AG04450 (cell line): ENCODE measurements at places on chromosomes 4 and X.
A peak's percentile ranks its signal among the peaks of the same experiment; 100 is the strongest.

- no peak for DNase-seq
Measured at GRCh38 chrX:154408659-154409221, 314 bp downstream of the DNASE1L1 start.

DNA sequence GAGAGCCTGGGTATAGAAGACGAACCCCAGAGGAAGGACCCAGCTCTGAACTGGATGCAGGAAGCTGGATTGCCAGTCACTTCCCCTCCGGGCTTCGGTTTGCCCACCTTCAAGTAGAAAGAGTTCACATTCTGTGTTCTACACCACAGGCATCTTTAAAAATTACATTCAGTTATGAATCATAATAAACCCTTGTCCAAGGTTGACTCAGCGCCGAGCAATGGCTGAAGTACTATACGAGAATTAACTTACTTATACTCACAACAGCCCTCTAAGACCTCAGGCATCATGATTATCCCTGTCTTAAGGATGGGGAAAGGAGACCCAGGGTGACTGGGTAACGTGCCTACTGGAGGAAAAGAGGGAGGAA, 72.5 kb downstream of the EVC2 start:
- peak; percentile 38 for DNase-seq

DNA sequence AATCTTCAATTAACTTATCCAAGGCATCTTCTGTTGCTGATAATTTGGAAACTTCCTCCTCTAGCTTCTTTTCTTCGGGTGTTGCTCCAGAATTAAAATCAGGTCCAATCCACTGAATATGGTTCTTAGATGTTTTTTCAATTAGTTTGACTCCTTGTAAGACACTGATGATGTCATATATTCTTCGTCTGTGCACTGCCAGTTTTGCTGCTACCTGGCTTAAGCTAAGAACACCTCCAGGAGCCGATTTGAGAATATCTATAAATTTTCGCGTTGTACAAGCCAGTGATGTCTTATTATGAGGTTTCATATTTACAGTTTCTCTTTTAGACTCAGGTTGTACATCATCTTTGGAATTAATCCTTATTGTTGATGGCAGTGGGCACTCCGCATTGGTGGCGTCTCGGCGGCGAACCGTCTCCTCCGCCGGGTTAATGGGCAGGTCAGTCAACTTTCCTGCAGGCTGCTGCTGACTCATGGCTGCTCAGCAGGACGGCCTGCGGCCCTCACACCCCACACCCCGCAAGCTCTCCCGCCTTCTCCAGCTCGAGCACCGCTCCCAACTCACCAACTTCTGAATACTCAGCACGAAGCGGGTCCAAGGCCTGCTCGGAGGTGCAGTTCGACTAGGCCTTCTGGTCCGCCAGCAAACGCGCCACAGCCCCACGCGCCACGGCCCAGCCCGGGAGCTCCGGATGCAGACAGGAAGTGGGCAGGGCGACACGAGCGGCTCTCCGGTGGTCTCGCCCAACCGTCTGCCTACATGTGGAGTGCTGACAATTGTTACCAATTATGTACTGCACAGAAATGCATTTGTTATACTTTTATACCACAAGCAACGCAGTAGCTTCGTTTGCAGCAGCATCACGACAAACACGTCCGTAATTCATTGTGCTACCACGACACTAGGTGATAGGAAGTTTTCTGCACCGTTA, 49.2 kb upstream of the FHL1 start:
- DNase-seq: no peak

DNA sequence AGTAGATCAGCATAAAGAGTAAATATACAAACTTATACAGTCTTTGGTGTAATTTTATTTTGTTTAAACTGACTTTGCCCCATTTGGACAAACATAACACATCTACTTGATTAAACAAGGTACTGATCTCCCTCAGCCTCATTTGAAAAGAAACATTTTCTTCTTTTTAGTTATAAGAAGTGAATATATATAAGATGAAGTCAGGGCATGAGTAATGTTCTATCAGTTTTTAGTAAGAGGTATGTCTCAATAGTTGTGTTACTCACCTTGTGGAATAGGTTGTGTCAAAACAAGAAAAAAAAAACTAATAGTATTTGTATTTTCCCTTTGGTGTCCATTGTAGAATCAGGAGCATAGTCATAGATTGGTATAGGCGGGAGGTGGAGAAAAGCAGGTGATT, 327.4 kb downstream of the RPA4 start:
- DNase-seq: no peak

GRCh38 chr4:174522183-174523024, at the start of gene HPGD:
Gene HPGD, minus strand, starts transcription at chr4:174522488. Its CDS starts 37 bp downstream, at chr4:174522451.
- no peak for DNase-seq

DNA sequence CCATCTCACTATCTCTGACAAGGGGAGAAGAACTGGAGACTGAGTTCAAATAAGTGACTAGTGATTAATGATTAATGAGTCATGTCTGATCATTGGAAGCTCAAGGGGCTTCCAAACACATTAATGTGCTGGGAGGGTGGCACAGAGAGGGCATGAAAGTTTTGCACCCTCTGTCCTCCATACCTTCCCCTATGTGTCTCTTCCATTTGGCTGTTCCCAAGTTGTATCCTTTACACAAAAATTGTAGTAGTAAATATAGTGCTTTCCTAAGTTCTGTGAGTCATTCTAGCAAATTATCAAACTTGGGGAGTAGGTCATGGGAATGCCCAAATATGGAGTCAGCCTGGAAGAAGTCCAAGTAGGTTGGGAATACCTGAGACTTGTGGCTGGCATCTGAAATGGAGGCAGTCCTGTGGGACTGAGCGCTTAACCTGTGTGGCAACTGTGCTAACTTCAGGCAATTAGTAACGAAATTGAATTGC, 4.1 kb upstream of the FAM200B start:
- DNase-seq: no peak

DNA sequence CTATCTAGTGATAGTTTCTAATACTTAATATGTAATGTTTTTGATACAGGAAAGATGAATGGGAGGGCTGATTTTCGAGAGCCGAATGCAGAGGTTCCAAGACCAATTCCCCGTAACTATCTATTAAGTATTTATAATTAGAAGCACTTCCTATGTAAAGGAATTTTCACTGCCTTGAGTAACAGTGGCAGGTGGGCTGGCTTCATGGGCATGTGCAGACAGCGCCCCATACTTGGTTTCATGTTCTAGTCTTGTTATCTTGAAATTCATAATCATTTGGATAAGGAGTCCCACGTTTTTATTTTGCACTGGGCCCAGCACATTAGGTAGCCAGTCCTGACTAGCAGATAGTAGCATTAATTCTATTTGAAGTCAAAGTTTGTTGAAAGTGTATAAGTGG, 1.7 kb downstream of the OCIAD1 start:
- no peak for DNase-seq

GRCh38 chr4:140499391-140499790, 1.3 kb upstream of the MGAT4D start:
- DNase-seq: no peak

DNA sequence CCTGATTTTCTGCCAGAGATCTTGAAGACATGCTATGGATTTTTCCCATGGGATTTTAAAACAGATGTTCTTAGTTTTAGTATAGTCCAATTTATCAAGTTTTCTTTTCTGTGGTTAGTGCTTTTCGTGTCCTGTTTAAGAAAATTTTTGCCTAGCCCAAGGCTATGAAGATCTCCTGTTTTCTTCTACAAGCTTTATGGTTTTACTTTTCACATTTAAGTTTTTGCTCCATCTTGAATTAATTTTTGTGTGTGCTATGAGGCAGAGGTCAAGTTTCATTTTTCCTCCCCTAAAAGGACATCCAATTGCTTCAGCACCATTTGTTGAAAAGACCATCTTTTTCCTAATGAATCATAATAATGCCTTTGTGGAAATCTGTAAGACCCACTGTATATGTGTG, 65.6 kb downstream of the POLR2B start:
- DNase-seq: no peak

DNA sequence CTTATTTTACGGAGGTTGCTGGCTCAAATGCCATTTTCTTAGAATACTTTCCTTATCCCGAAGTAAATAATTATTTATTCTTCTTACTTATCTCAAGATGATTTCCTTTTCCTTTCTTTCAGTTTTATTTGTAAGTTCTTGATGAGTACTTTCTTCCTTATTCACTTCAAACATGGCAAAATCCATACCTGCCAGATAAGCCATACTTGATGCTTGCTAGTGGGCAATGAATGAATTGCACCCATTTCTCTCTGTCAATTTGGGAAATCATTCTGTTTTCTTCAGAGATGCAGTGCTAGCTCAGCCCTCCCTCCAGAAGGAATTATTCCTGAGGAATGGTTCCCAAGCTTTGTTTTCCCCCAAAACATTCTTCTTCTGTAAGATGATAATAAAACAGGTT, 598.3 kb downstream of the SPRY1 start:
- no peak for DNase-seq

- DNase-seq: no peak
Measured at GRCh38 chrX:132488180-132488705, 595 bp downstream of the MBNL3 start.

DNA sequence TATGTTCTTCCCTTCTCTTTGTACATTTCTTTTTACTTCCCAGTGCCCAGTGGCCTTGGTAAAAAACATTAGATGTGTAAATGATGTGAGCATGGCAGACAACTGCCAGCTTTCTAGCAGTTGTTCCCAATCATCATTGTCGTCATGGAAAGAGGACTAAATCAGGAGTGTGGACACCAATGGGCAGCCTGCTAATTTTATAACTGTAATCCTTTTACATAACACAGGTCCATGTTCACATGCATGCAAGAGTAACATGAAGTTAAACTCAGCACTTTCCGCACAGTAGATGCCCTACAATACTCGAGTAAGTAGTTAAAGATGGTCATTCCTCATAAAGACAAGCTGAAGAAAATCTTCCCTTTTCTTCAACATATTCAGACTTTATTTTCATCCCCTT, 23.4 kb upstream of the G3BP2 start:
- no peak for DNase-seq

GRCh38 chr4:57443787-57444186, 333.6 kb upstream of the IGFBP7 start:
- DNase-seq: no peak

- no peak for DNase-seq
Measured at GRCh38 chr4:64781737-64782326, 372.6 kb upstream of the TECRL start.

DNA sequence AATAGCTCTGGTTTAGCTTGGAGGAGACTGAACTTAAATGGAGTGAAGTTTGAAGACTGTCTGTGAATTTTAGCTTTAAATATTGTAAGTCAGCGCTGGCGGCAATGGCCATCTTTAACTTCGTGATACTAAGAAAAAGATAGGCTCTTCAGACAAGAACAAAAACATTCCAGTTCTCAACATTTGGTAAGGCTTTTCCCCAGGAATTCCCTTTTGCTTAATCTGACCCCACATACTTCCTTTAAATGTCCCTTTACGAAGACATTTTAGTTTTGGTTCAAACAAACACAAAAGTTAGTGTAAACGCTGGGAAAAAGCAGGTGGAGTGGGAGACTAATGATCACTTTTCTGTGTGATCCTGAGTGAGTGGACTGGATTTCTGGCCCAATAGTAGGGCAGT, 106.2 kb downstream of the MAML3 start:
- DNase-seq: no peak

DNA sequence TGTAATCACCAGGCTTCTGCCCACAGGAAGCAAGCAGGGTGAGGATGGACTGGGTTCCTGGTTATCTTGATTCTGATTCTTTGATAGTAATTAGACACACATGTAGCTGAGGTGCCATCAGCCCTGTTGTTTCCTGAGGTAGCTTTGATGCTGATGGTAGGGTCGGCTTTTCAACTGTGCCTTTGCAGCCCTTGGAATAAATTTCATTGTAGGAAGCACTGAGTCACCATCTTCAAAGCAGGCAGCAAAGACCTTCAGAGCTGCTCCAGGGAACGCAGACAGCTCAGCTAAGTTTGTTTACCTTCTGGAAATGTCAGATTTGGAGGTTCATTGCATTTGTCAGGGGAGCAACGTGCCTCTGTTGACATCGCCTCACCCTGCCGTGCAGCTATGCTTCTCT, 135.4 kb downstream of the ASMT start:
- no peak for DNase-seq

DNA sequence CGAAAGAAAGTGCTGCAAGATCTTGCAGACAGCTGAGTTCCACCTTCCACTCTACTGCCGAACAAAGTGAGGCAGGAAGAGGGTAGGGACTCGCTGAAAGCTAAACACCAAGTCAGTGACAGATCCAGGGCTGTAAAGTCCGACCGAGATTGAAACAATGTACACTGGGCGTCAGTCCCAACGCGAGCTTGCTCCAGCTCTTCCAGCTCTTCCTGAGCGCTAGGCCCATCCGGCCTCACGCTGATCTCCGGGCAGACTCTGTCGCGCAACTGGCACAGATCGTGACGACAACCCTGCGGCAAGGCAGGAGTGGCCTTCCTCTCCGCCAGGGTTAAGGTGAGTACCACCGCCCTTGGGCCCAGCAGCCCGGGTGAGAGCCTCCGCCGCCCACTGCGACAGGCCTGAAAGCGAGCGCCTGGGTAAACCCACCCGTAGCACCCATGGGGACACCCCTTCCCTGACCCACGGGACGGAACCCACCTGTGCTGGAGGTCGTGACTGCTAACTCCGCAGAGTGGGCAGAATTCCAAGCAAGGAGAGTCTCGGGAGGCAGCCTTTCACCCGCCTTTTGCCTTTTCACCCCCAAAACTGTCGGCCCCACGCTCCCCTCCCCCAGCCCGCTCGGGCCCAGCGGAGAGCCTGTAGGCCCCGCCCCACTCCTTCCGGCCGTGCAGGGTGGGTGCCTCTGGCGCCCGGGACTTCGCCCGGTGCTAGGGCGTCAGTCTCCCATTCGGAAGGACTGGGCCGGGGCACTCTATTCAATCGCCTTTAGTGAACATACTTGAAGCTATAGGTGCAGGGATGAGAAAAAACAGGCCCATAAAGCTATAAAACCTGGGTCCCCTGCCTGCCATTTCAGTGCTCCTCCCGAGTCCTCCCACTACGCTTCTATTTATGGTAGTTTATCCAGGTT, at the start of gene TMLHE:
Gene TMLHE (minus strand): TSS at position 641 of the 913 bp plus-strand sequence. CDS start 67,676 bp downstream, outside the sequence.
- DNase-seq: peak; percentile 1

DNA sequence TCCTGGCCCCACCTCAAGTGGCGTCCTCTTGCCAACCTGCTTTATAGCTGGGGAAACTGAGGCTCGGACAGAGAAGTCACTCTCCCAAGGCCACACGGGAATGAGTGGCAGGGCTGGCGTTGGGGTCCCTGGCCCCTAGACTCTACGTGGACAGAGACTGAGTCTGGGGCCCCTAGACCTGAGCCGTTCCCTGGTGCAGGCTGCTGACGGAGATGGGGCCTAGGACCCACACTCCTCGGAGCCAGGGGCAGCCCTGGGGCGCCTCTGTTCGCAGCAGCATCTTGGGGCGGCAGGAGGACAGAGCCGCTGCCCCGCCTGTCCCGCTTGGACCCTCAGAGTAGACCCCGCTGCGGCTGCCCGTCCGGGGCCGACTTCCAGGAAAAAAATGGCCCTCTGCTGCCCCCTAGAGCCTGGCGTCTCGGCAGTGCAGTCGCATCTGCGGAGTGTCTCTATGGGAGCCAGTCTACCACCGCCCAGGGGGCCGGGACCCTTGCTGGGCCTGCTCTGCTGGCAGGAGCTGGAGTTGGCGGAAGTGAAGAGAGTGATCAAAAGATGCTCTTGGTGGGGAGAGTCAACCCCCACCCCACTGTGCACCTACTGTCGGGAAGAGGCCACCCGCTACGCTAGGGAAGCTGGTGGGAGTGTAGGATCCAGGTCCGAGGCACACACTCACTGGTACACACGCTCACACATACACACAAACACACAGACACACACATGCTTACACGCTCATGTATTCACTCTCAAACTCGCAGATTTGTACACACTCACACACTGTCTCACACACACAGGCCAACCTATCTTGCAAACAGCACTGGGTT, 220.1 kb downstream of the AFAP1 start:
- DNase-seq: no peak

- no peak for DNase-seq
Measured at GRCh38 chr4:55358246-55358645, 12.2 kb downstream of the SRD5A3 start.

GRCh38 chr4:57095245-57095644, 14.9 kb downstream of the IGFBP7 start:
- DNase-seq: no peak
